NCI-H1694 (cell line): ENCODE measurements at places on chromosomes 13 and 19.

GRCh38 chr13:73138276-73138637 lies 79.5 kb downstream of the KLF5 start:
- DNase-seq: no peak

- peak; percentile 72 for DNase-seq
These were observed 27.6 kb upstream of the SLC1A5 start for GRCh38 chr19:46815833-46816627.

GRCh38 chr13:39253774-39254173 lies 215.5 kb downstream of the NHLRC3 start:
- DNase-seq: no peak

- DNase-seq: no peak
These were observed 7.0 kb downstream of the CLASRP start for GRCh38 chr19:45045671-45046353.

DNA sequence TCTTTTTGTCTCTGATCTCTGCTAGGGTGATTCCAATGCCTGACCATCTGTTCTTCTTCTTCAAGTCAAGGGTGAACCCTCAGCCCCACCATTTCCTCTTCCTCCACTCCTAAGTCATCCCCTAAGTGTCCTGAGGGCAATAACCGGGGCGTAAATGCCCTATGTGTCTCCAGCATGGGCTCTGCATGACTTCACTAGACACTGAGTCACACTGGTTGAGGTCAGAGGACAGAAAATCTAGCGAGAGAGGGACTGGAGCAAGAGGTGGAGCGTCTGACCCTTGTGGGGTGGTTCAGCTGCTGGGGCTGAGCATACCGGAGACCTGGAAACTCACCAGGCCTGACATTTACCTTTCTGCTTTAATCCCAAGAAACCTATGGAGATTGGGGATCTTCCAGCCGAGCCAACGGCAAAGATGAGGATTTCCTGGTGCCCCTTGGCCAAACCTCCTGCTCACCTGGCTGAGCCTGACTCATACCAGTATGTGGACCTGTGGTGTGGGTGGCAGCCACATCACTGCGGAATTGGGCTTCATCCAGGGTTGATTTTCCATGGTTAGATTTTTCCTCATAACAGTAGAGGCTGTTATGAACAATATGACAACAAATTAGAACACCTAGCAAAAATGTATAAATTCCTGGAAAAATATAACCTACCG lies 26.9 kb downstream of the SCGB2B2 start:
- DNase-seq: no peak

DNA sequence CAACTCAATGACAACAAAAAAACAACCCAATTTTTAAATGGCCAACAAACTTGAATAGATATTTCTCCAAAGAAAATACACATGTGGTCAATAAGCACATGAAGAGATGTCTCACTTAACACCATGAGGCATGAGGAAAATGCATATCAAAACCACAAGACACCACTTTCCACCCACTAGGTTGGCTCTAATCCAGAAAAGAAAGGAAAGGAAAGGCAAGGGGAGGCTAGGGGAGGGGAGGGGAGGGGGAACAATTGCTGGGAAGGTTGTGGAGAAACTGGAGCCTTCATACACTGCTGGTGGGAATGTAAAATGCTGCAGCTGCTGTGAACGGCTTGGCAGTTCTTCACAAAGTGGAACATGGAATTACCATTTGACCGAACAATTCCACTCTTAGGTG lies 854.3 kb downstream of the UQCRFS1 start:
- DNase-seq: no peak

DNA sequence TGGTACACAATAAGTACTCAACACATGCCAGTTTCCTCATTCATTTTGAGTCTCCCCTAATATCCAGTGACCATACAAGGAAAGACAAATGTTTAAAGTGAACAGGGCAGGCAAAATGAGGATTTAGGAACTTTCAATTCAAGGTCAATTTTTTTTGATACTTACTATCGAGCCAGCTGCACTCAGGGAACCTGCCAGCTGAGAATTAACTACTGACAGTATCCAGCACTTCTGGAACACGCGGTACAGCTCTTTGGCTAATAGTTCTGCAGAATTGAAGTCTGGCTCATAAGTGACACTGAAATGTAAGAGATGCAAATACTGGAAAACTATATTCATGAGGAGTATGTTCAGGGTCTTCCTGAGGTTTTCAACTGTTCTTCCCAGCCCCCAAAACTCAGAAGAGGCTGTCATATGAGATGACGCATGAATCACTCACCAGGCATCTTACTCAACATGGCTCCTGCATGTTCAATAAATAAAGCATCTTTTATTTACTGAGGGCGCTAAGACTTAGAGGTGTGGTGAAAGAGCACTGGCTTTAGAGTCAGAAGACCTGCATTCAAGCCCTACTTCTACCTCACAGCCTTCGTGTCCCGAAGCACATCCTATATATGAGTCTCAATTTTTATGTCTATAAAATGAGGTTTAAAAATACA lies 25.6 kb downstream of the RUBCNL start:
- no peak for DNase-seq

DNA sequence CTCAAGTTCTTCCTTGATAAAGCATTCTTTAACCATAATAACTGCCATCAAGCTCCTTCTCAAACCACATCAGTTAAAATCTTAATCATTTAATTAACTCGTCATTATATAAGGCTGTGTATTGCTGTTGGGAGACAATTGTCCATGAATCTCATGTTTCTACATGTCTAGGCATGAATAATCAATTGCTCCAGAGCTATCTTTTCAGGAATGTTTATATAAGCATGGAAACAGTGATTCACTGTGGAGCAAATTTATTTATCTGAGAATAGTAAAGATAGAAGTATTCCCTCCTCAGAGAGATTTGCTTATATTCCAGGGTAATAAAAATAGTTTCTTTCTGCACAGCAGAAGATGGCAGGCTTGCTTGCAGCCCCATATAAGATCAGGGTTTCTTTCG lies 71.1 kb downstream of the CBY2 start:
- no peak for DNase-seq

DNA sequence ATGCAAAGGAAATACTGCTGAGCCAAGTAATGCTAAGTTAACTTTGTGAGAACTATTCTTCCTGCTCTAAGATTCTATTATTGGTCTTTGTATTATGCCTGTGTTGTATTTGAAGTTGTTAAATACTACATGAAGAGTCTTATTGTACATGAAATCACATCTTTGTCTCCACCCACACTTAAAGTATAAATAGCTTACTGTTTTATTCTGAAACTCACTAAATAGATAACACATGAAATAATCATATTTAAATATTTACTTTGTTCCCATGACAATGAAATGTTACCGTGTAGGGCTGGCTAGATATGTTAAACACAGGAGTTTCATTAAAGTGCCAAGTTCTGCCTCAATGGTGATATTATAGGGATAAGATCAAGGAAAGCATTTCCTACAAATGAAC lies 562.1 kb upstream of the ATXN8OS start:
- DNase-seq: no peak

GRCh38 chr13:93926425-93926824 lies 553.1 kb downstream of the DCT start:
- no peak for DNase-seq

DNA sequence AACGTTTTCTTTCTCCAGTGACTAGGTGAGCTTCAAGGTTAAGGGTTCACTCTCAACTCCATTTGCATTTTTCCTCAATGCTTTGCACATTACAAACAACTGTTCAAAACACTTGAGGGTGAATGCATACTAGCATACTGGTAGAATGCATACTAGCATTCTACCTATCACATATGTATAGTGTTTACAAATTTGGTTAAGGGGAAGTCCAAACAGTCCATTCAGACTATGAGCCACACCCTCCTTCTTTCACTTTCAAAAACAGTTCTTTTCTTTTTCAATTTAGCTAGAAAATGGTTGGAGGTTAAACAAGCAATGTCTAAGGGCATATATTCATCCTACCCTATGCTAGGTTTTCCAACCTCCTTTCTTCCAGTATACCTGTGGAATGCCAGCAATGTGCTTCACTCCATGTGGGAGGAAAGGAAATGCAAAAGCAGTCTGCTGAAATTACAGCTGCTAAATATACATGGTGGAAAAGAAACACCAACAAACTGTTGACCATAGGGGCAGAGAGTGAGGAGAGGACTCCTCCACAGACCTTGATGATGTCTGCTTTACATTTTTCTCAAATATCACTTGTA lies 102.6 kb downstream of the DOCK9 start:
- no peak for DNase-seq

DNA sequence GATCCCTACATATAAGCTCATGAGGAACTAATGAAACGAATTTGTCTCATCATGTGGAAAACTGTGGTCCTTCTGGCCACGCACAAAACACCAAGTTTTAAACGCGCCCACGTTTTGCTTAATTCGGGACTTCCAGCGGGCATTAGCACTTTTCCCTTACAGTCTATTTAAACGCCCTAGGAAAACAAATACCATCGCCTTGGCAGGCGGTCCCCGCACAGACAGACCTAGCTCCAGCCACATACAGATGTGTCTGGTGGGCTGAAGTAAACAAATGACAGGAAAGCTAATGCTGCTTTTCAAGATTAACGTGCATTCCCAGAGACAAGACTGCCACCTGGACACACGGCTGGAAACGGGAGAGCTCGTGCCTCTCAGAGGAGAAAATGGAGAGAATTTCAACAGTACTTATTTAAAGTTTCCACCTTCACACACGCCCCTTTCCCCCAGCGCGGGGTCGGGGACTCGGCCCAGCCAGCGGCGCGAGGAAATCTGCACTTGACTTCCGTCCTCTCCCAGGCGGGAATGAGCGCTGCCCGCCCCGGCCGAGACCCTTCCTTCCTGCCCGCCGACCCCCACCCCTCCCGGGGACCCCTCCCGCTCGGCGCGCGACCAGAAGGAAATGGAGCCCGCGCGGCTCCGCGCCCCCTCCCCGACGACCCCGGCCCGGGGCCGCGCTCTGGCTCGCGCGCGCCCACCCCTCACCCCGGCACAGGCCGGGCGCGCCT lies 931 bp downstream of the USP12 start:
- no peak for DNase-seq

DNA sequence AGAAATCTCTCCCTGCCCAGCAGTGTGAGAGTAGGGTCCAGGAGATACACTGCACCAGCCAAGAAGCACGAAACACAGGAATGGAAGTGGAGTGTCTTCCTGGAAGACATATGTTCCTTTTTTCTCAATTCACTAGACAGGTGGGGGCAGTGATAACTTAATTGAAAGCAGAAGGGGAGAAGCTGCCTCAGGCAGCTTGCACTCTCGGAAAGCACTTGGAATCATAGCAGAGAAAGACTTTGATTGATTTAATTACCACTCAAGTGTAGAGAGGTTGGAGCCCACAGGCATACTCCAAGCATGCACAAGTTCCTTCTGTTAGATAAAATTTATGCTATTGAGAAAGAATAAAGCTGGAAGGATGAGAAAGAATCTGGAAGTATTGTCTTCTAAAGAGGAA lies 249.4 kb downstream of the SLITRK6 start:
- no peak for DNase-seq

DNA sequence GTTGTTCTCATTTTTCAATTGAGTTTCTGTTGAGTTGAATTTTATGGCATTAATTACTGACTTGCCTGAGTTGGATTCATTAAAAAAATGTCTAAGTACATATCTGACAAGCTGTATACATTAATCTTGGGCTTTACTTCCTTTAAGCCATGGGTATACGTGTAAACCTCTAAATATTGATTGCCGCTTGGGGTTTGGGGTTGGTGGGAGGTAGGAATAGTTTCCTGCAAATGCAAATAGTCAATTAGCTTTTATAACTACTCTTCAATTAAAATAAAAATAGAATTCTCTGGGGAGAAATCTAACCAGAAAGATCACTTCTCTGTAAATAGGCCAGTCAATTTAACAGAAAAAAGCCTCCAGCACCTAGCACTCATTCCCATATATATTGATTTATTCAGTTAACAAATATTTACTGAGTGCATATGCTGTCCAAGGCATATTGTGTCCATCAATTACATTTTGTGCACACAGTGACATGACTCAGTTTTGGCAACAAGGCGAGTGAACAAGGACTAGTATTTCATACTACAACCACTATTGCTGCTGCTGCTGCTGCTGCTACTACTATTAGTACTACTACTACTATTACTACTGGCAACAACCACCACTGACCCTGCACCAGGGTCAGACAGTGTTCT lies 306.8 kb downstream of the RFC3 start:
- no peak for DNase-seq

DNA sequence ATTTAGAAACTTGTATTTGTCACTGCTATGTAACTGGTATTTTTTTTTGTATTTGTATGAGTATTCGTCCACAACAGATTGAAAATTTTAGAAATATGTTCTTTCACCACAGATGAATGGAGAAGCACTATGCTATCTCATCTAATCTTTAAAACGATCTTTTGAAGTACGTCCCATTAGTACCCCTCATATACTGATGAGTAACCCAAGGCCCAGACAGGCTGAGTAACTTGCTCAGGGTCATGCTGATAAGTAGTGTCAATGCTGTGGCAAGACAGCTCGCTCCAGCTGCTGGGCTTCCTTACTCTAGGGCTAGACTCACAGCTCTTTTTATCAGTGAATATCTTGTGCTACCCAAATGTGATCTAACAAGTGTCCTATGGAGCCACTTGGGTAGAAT lies 154.2 kb downstream of the SUCLA2 start:
- DNase-seq: no peak

DNA sequence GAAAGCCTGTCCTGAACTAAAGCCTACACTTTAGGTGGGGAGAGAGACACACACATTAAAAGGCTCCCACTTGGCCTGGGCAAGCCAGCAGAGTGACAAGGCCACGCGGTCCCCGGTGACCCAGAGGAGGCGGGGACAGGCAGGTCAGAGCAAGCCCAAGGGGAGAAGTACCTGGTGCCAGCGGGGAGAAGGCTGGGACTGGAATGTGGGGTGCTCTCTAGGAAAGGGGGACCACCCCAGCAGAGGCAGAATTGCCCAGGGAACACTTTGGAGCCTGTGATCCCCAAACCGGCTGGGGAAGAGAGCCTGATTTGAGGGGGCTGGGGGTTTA lies 82.3 kb downstream of the RAB20 start:
- no peak for DNase-seq

- DNase-seq: no peak
These were observed 128.3 kb upstream of the MCF2L start for GRCh38 chr13:112840472-112841302.

GRCh38 chr13:90454002-90454636 lies 893.4 kb upstream of the MIR17HG start:
- no peak for DNase-seq

GRCh38 chr13:23806874-23807526 lies 82.2 kb downstream of the MIPEP start:
- DNase-seq: no peak

GRCh38 chr19:12672744-12673143 lies 6.1 kb downstream of the WDR83 start:
- DNase-seq: no peak
